Activated T-helper 2 cell treated with anti-CD3 and anti-CD28 coated beads, Interferon-gamma antibody, Interleukin-2, Interleukin-4, amounts not matched to agents 10 μg/mL and 5 μg/mL and 100 μg/mL, durations not matched to agents 14 hours and 24 hours and 36 hours (primary cell): ENCODE measurements at places on chromosomes 11 and 22. TPM values are rescaled to one million over a fixed set of nuclear protein-coding genes. Genes with fewer than 3 reads are reported as not detected.

Gene EI24
- 44.4 and 50.9 TPM in 2 replicates for total RNA-seq

Gene SLC1A2
- not detected in 2 replicates for total RNA-seq

Gene TSPAN32
- total RNA-seq = 4.6 and 4.8 TPM in 2 replicates

Gene IGSF9B
- 101 and 110 TPM in 2 replicates for total RNA-seq

Gene CCDC157
- total RNA-seq = 3.2 and 4.3 TPM in 2 replicates

Gene INPP5J
- total RNA-seq = 0.18 and 0.30 TPM in 2 replicates

Gene OR10A3
- total RNA-seq = not detected in 2 replicates

Gene CRYBA4
- total RNA-seq = not detected in 2 replicates

Gene FAM227A
- total RNA-seq = 0.05 and 0.28 TPM in 2 replicates

Gene B4GAT1
- 10.5 and 11.0 TPM in 2 replicates for total RNA-seq

Gene CNGA4
- total RNA-seq = not detected in 2 replicates

Gene SCUBE1
- total RNA-seq = not detected in 2 replicates

Gene CSRP3
- total RNA-seq = not detected in 2 replicates

Gene GRAMD1B
- 159 and 166 TPM in 2 replicates for total RNA-seq

Gene MMP7
- not detected in 2 replicates for total RNA-seq

Gene SHISA8
- total RNA-seq = 1.0 and 1.7 TPM in 2 replicates

Gene NNMT
- not detected in 2 replicates for total RNA-seq

Gene MS4A1
- 0.25 and 0.37 TPM in 2 replicates for total RNA-seq

Gene SYCE3
- total RNA-seq = 0.62 TPM in 1 of 2 replicates, not detected in the other

Gene ACR
- total RNA-seq = not detected in 2 replicates

Gene LSP1
- 442 and 449 TPM in 2 replicates for total RNA-seq

Gene MS4A3
- total RNA-seq = not detected in 2 replicates

Gene PTGDR2
- 0.28 and 0.32 TPM in 2 replicates for total RNA-seq

Gene CLMP
- total RNA-seq = 0.05 and 0.11 TPM in 2 replicates

Gene DYNC2H1
- 0.46 and 0.67 TPM in 2 replicates for total RNA-seq

Gene LRRC32
- total RNA-seq = 26.5 and 26.7 TPM in 2 replicates

Gene CHST1
- total RNA-seq = 0.34 and 0.51 TPM in 2 replicates

Gene GGTLC2
- total RNA-seq = not detected in 2 replicates

Gene DEFB131B
- total RNA-seq = not detected in 2 replicates

Gene RASD2
- total RNA-seq = not detected in 2 replicates

Gene KRTAP5-1
- total RNA-seq = not detected in 2 replicates

Gene RIMBP3B
- total RNA-seq = not detected in 2 replicates
